Stimulated activated CD4-positive, alpha-beta T cell treated with anti-CD3 and anti-CD28 coated beads, Interleukin-4, amount 100 ng/mL, for 4 hours (primary cell): ENCODE measurements at places on chromosomes 12 and 14.

DNA sequence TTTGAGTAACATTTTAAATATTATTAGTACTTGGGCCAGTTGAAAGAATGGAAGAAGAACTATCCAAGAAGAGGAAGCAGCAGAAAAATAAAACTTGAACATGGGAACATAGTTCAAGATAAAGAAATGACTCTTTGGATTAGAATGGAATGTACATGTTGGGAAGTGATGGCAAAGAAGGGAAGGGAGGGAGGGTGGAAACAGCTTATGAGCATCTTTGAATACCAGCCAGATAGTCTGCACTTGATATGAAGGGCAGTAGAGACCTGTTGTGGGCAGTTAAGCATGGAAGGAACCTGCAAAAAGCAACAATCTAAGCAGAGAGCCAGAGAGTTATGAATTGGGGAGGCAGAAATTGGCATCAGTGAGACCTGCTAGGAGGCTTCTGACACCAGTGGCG, 10.0 kb upstream of the IL22 start:
- no peak for DNase-seq

- DNase-seq = no peak
Measured at GRCh38 chr14:89507521-89507920, 90.5 kb upstream of the FOXN3 start.

- DNase-seq = no peak
Measured at GRCh38 chr12:14630793-14631192, 63.1 kb upstream of the PLBD1 start.

- no peak for DNase-seq
Measured at GRCh38 chr12:53289891-53290290, 5.5 kb upstream of the PFDN5 start.

DNA sequence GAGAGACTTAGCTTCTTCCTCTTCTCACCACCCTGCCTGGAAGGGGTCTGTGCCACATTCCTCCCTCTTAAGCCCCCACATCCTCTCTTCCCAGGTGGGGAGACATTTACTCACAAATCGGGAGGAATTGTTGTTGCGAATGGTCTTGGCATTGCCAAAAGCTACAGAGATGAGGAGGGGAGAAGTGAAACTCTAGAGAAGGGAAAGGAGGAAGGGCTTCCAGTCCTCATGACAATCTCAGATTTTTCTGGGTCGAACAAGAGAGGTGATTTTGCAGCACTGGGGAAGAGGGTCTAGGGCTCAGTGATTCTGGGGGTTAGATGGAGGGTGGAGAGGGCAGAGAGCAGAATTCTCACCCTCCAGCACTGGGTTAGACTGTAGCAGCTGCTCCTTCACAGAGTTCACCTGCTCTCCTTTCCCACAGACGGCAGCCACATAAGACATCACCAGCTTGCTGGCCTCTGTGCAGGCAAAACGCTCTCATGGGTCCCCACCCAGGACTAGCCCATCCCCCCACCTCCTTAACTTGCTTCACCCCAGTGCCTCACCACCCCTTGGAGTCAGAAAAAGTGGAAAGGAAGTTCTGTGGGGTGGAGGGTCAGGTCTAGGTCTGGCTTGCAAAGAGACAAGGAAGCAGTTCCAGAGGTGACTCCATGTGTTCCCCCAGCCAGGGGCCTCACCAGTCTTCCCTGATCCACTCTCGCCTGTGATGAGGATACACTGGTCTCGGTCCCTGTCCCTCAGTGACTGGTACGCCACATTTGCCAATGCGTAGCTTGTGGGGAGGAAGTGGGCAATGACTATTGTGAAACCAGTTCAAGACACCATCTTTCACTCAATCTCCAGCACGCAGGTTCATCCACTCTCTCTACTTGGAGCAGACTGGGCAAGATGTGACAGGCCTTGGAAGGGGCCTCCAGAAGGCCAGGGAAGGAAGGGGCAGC, 2.7 kb downstream of the MYO1A start:
- no peak for DNase-seq

GRCh38 chr12:96402061-96402460, 1.8 kb upstream of the CDK17 start:
- no peak for DNase-seq

DNA sequence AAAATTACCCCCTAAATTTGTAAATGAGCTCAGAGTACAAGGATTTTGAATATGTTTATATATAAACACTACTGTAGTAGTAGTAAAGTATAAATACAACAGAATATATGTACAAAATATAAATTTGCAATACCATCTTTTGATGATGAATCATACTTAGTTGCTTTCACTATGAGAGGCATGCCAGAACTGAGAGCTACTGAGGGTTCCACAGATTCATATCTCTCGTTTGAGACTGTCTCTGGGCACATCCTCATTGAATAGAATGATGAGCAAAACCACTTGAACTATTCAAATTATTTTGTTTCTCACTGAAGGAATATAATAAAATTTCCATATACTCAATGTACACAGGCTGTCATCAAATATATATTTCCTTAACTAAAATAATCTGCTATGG, 417.6 kb downstream of the NAV3 start:
- DNase-seq = no peak

DNA sequence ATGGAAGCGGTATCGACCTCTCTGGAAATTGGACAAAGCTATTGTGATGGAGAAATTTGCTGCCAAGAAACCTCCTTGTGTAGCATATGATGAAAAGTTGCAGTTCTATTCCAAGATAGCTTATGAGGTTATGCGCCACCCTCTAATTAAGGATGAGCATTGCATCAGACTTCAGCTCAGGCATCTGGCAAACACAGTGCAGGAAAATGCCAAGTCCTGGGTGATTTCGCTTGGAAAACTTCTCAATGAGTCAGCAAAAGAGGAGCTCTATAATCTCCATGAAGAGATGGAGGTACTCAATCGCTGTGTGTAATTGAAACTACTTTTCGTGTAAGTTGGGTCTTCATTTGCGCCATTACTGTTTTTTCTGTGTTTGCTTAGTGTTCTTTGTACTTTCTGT, 51.2 kb downstream of the DNAH10 start:
- DNase-seq = no peak

GRCh38 chr12:123571343-123571813, 13.0 kb upstream of the TMED2 start:
- DNase-seq = no peak

- no peak for DNase-seq
Measured at GRCh38 chr12:57737467-57738460, 778 bp downstream of the AGAP2 start.

GRCh38 chr12:40921563-40922163, 229.4 kb downstream of the CNTN1 start:
- no peak for DNase-seq

- no peak for DNase-seq
Measured at GRCh38 chr12:105507311-105508038, 177.0 kb downstream of the C12orf75 start.

DNA sequence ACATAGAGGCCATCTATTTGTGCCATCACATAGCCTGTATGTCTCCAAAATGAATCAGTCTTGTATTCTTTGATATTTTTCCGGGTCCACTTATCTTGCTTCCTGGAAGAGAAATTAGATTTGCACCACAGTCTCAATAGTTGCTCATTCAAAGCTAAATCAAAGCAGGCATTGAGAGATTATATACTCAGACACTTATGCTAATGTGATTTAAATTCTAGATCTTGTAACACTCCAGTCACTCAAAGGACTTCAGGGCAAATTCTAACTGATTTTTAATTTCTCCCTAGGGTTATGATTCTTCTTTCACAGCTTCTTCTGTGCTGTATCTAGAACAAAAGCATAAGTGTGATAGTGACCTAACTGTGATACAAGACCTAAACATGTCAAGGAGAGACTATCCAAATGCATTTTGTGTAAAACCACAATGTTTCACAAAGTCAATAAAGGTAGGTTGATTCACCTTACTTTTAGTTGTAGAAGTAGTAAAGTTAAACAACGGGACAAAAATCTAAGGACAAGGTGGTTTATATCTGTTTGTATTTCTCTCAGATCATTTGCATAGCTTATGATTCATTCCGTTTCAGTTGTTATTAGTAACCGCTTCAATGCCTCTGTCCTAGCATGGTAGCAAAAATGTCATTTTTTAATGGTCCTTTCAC, 26.8 kb downstream of the PLBD1 start:
- DNase-seq = no peak

GRCh38 chr14:100841761-100842403, 16.0 kb downstream of the MEG3 start:
- no peak for DNase-seq

GRCh38 chr14:92988786-92989755, 66.1 kb downstream of the CHGA start:
- DNase-seq = no peak

GRCh38 chr14:37615582-37616289, 20.3 kb downstream of the TTC6 start:
- DNase-seq = no peak

- DNase-seq = no peak
Measured at GRCh38 chr12:72957454-72957853, 685.3 kb downstream of the TRHDE start.

- DNase-seq = no peak
Measured at GRCh38 chr12:4615667-4616066, 33.2 kb downstream of the AKAP3 start.

DNA sequence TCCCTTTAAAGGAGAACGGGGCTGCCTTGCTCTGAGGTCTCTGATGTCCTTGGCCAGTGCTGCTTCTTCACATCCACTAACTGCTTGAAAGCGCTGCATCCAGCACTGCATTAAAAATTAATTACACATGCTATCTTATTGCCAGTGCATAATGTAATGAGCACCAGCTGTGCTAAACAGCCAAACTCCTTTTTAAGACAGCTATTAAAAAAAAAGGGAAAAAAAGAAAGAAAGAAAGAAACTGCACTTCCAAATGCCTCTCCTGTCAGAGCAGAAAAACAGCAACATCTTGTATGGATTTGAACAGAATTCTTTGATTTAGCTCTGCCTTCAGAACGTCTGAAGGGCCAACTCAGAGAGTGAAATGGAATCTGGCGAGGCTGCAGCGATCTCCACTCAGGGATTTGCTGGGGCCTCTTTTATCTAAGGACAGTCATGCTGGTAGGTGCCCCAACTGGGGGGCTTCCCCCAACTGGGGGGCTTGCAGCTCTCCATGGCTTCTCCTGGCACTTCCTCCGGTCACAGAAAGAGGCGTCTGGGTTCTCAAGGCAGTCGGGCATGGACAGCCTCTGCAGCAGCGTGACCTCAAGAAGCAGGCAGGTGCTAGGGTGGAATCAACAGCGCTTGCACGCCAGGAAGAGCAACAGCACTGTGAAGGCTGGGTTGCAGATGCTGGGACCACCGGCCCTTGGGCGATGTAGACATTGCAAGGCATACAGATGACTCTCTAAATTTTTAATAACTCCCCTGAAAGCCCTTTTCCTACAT, 46.4 kb downstream of the BCL11B start:
- DNase-seq = no peak

GRCh38 chr12:52123487-52124186, 44.1 kb downstream of the SMIM41 start:
- DNase-seq = no peak

GRCh38 chr12:25332143-25332542, 81.4 kb upstream of the KRAS start:
- DNase-seq = no peak
